ENCODE measurements at places on chromosomes 2 and 18.

- no peak for DNase-seq
Measured at GRCh38 chr18:11322006-11322405, 172.6 kb upstream of the PIEZO2 start.

GRCh38 chr2:60175290-60175689 lies 378.2 kb downstream of the BCL11A start:
- DNase-seq = no peak

DNA sequence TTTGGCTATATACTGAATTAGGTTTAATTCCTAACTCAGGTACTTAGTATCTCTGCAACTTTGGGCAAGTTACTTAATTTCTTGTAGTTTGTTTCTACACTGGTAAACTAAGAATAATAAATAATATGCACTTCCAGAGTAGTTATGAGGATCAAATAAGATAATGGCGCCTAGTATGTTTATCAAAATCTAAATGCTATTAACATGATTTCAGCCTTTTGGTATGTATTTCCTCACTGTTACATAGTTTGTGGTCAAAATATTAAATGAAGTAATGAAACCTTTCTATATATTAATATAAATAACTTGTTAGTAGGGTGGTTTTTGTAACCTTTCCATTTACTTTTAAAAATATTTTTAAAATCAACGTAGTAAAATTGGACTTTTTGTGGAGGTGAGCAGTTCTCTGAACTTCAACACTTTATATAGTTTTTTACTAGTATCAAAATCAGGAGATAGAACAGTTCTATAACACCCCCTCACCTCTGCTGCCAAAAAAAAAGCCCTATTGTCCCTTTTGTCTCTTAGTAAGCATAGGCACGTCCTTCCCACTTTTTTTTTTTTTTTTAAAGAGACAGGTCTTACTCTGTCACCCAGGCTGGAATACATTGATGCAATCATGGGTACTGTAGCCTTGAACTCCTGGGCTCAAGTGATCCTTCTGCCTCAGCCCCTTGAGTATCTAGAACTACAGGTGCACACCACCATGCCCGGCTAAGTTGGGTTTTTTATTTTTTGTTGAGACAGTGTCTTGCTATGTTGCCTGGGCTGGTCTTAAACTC lies 44.8 kb downstream of the RAB3GAP1 start:
- DNase-seq = no peak

DNA sequence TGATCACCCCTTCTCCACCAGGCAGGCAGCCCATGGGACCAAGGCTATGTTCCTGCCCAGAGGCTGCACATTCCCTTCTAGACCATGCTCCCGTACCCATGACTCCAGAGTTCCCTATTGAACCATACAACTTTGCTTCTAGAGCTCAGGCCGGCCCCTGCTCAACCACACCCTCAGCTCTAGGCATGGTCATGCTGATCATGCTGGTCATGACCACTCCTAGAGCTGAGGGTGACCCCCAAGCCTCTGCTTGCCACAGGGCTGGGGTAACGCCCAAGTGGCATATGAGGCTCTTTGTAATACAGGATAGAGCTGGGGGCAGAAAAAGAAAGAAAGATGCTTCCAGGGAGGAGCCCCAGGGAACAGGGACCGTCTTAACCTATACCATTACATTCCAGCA lies 301.8 kb downstream of the SP3 start:
- DNase-seq = no peak

GRCh38 chr2:11458753-11459152 lies 7.2 kb downstream of the E2F6 start:
- DNase-seq = no peak

DNA sequence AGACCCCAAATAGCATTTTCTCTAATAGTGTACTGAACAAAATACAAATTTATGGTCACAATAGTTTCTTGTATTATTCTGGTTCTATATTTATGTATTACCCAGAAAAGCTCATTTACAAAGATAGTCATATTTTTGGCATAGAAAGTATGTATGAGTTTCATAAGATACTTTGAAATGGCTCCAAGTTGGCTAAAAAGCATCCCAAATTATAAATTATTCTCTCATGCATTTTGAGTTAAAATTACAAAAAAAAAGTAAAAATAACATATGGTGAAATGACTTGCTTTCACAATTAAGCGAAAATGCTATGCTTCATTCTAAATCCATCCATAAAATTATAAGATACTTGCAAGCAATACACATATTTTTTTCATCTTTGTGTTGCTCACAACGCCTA lies 530.7 kb downstream of the ZNF804A start:
- no peak for DNase-seq

- no peak for DNase-seq
Measured at GRCh38 chr2:142588269-142588668, 289.2 kb upstream of the KYNU start.

DNA sequence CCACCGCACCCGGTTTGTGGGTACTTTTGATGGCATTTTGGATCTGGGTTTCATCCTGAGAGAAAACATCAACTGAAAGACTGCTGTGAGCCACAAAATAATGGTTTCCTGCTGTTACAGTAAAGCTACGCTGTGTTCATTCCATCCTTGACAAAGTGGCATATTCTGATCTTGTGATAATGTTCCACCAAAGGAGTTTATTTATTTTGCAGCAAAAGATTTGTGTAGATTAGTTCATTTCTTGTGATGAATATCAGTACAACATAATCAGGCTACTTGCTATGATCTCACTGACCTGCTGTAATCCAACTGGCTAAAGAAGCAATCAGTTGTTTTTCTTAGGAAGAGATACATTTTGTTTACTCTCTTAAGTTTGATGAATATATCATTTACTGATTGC lies 45.0 kb downstream of the EEF1B2 start:
- DNase-seq = no peak

DNA sequence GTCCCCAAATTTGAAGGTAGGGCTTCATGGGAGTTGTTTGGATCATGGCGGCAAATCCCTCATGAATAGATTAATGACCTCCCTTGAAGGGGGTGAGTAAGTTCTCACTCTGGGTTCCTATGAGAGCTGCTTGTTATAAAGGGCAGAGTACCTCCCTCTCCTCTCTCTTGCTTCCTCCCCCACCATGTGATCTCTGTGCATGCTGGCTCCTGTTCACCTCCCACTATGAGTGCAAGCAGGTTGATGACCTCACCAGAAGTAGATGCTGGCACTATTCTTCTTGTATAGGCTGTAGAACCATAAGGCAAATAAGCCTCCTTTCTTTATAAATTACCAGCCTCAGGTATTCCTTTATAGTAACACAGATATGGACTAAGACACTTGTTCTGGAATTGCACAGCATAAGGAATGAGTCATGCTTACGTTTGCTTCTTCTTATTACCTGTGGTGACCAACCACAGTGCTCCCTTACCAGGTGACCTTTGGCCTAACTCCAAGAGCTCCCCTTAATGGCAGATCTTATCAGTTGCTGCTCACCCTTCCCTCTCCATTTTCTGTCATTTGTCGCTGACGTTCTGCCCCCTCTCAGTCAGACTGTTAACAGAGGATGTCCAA lies 559.5 kb upstream of the GCFC2 start:
- no peak for DNase-seq

DNA sequence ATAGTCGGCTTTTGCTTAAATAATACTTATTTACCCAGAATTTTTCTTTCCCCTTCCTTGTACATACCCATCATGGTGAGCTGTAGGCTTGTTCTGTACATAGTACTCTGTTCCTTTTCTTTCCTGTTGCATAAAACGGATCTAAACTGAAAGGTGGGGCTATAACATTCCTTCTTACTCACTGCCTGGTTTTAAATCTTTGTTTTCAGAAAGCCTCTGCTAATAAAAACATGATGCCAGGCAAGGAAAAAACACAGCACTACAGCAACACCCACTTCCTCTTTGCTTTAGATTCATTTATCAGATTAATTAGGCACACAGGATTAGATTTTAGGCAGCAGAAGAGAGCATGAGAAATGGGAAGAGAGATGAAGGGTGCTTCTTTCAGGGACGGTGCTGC lies 19.6 kb upstream of the STON1 start:
- DNase-seq = no peak

- no peak for DNase-seq
Measured at GRCh38 chr2:48943436-48943835, 187.9 kb upstream of the LHCGR start.

DNA sequence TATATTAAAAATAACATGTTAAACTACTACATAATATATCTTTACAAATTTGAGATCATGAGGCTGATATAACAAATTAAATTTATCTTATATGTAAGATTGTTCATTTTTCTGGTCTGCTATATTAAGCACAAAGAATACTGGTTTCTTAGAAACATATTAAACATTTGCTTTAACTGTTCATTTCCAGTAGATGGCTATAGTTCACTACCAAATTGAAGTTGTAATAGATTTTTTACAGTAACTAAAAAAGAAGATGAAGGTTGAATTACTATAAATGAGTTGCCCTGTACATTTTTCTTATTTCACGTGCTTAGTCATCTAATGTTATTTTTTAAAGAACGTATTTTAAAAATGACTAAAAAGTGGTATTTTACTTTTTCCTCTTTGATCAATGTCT lies 57.0 kb downstream of the ZNF407 start:
- no peak for DNase-seq

DNA sequence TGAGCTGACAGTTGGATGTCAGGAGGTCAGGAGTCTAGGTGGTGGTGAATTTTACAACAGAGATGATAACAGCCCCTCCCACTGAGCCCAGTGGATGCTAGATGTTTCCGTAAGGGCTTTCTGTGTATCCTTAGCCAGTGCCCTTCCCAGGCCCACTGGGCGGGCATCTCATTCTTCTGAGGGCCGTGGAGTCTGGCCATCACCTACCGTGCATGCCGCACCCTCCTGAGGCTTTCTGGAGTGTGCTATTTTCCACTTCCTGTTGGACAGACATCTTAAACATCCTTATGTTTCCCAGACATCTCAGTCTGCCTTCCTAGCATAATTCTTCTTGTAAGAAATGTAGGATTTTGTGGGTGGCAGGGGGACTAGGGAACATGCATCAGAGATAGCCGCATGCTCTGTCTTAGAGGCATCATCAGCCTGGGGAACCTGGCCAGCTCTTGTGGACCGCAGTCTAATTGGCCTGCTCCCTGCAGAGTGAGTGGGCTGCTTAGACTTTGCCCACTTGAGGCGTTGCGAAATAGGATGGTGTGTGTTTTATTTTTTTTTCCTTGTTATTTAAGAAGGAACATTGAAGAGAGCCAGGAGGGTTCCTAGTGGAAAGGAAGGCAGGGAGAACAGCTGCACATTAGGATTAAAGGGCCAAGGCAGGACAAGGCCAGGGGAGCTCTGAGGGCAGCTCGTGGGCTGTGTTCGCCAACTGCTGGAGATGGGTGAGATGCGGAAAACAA lies 135.8 kb downstream of the SH3RF3 start:
- DNase-seq = no peak

GRCh38 chr2:71790226-71791060 lies 337.1 kb downstream of the DYSF start:
- no peak for DNase-seq
